HT1080 (cell line): ENCODE measurements at places on chromosomes 3 and 15. TPM values are rescaled to one million over a fixed set of nuclear protein-coding genes. Genes with fewer than 3 reads are reported as not detected.

The CORO2B gene
- total RNA-seq: 12.3 and 15.9 TPM in 2 replicates

The FSD2 gene
- not detected in 2 replicates for total RNA-seq

DNA sequence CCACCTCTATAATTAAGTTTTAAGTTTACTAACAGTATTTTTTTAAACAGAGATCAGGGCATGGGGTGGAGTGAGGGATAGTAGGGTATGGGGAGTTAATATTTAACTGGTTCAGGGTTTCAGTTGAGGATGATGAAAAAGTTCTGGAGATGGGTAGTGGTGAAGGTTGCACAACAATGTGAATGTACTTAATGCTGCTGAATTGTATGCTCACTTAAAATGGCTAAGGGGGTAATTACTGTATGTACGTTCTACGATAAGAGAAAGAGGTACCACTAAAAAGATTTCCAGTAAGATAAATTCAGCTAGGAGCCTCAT is 101.4 kb downstream of the TNIK start:
- DNase-seq: no peak

The MORC1 gene
- 0.11 TPM in 1 of 2 replicates, not detected in the other for total RNA-seq

DNA sequence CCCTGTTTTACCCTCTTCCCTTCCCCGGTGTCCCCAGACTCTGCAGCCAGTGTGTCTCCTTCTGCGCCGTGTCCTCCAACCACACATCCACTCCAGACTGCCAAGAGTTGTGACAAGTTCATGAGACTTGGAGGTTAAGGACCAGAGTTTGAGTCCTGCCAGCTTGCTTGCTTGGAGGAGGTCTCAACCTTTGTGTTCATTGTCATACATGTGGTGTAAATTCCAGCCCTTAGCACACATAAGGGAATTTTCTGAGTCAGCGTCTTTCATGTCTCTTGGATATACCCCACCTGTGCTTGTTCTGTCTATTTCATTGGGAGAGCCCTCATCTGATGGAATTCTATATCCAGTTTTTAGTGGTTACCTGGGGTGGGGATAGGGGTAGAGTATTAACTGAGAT is 13.3 kb downstream of the CORO2B start:
- no peak for DNase-seq

The CYP11A1 gene
- total RNA-seq: 0.80 and 0.87 TPM in 2 replicates

DNA sequence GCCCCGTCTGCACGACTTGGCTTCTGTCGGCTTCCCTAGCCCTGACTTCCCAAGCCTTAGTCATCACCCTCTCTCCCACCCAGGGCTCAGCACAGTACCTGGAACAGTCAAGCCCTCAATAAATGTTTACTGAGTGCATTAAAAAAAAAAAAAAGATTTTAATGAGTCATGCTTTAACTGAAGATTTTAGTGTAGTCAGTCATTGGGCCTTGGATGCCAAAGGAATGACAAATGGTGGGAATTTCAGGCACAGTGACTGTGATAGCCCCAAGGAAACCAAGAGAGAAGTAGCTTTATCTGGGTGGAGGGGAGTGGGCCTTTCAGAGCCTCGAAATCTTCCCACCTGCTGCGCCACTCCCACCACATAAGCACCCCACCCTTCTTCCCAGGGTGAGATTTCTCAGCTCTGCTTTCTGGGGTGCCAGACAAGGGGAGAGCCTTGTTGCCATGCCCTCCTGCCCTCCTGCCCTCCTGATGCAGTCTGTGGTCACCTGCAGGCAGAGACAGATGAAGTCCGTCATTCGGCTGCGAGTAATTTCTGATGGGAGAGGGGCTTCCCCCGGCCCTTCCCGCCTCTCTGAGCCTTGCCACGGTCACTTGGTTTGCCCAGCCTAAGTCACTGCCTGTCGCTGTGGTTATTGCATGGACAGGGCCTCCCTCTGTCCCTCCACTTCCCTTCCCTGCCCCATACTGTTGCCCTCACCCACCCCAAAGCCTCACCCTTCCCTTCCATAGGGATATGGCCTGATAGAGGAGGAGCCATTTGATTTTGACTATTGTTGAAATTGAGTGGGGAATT is 41.8 kb downstream of the SMAD3 start:
- peak; percentile 99 for DNase-seq

DNA sequence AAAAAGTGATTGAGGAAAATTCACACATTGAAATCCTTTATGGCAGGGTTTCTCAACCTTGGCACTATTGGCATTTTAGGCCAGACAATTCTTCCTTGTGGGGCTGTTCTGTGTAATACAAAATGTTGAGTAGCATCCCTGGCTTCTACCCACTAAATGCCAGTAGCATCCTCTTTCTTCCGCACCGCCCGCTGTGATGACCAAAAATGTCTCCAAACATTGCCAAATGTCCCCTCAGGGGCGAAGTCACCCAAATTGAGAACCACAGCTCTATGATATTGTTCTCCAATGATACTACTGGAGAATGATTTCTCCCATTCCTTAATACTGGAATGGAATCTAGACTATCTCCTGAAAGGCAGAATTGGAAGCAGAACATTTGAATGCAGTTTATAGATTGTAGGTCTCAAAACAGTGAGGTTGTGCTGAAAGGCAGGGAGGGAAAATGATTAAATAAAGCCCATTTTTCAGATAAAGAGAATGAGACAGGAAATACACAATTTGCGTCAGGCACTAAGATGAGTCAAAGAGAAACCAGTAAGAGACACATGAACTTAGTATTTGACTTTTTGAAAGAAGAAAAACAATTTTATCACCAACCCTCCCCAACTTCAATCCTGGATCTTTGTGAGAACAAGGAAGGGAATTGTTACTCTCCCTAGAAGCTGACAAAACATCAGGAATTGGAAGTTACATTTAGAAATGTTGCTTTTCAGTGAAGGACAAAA is 101.6 kb upstream of the TNIK start:
- DNase-seq: no peak

GRCh38 chr3:98326945-98327344 is 26.7 kb upstream of the OR5K4 start:
- no peak for DNase-seq
